GM20000 (cell line): ENCODE measurements at places on chromosomes 2 and 18.

GRCh38 chr2:187115627-187116026, 266.7 kb upstream of the ZSWIM2 start:
- DNase-seq, result no peak

GRCh38 chr18:58195278-58195765, 151.3 kb downstream of the NEDD4L start:
- peak; percentile 51 for DNase-seq

- no peak for DNase-seq
Measured at GRCh38 chr18:29749704-29750103, 1292.8 kb downstream of the DSC3 start.

DNA sequence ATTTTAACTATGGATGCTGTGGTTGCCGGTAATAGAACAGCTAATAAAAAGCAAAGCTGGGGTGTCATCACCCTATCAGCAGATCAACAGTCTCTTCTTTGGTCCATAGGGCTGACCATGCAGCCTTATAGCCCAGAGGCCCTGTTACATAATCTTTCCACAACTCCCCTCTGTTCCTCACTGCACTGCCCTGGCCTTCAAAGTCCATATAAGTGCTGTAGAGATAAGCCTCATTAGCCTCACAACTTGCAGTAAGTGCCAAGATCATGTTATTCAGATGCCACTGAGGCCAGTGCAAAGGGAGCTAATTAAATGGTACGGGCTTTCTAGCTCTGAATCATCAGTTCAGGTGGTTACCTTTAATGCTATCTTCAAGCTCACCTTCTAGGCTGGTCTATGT, 89.7 kb upstream of the CXCR4 start:
- no peak for DNase-seq

- no peak for DNase-seq
Measured at GRCh38 chr2:240135706-240136012, 446 bp downstream of the COPS9 start.

DNA sequence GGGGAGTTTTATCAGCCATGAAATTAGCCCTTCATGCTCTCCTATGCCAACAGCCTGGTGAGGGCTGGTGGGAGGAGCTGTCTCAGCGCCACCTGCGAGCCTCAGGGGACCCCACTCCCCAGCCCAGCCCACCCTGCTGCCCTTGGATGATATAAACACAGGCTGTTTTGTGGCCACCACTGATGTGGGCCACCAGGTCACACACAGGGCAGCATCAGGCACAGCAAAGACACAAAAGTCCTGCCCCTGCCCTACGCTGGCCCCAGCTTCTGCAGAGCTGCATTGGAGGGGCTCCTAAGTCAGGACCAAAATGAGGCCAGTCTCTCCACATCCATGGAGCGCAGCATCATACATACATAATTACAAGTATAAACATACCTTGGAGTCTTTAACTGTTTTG, 110.6 kb upstream of the TEX51 start:
- no peak for DNase-seq

DNA sequence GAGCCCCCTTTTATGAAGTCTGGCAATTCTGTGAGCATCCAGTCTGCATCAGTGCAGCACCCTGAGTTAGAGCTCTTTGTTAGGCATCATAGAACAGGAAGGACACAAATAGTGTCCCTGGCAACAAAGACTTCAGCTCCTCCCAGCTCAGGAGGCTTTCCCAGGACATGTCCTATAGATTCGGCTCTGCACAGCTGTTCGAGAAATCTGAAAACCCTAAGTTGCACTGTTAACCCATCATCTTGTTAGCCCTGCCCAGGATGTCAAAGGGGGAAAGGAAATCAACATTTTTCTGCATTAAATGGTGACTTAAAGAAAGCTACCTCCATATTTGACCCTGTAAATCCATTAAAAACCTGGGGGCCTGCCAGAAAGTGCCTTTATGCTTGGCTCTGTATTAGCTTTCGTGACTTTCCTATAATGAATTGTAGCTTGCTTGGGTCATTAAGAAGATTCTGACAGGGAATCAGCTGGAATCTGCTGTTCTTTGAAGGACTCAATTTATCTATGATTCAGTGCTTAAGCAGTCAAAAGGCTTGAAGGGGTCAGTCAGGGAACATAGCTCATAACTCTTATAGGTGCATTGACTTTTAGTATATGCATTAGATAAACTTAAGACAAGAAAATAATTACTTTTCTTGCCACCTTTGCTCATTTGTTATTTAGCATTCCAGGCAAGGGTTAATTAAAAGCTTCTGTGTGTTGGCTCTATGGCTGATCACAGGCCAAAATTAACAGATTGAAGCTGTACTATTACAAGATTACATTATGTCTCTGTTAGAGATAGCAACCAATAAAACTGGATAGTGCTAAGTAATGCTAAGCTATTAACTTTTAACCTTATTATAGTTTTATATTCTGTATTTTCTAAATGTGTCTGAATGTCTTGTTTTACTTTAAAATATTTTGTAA, 20.6 kb downstream of the ERMN start:
- DNase-seq, result no peak

DNA sequence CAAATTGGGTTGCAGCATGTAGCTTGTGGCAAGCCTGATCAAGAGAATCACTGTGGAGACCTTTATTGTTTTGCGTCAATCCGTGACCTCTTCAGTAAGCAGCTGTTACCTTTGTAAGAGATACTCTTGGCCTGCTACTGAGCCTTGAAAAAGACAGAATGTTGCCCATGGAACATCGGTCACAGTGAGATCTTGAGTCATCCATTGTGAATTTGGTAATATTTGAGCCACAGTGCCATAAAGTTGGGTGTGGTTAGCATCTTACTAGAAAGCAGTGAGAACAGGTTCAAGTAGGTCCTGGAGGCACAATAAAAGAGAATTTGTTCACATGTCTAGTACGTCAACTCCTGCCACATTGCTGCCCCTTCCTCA, 12.7 kb upstream of the EFR3B start:
- DNase-seq, result no peak

- DNase-seq, result no peak
Measured at GRCh38 chr2:200705305-200706041, 106.2 kb upstream of the BZW1 start.

DNA sequence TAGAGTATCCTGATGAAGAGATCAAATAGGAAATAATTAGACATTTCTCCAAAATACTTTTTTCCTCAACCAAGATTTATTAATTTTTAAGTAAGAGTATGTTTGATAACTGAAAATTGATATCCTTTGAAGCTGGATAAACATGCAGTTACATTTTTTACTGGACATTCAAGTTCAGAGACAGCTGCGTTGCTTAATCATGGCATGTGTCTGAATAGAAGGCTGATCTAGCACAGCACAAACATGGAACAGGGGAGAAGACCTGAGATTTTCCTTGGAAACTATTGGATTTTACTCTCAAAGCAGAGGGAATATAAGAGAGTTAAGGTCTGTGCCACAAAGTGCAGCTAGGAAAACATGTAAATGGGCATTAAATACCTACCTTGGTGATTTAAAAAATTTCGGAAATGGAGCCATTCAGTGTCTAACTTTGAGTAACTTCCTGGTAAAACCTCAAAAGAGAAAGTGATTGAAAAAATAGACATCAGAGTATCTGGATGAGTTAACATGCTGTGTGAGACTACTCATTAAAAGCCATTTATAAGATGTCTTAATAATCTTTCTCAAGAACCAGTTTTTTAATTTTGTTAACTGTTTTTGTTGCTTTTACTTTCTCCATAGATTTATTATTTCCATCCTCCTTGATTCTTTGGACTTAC, 31.8 kb downstream of the CRIM1 start:
- DNase-seq, result no peak

DNA sequence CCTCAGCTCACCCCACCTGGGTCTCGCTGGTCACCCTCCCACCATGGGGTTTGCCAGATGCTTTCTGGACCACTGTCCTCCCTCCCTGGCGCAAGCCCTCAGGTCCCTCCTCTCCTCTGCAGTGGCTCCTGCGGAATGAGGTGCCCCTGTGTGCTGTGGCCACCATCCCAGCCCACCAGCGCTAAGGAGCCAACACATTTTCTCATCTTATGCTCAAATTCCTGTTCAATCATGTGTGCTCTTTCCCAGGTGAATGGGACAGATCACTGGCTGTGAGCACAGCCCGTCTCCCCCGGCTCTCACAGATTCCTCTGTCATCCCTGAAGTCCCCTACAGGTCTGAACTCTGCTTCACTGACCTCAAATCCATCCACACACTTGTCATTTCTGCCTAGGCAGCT, 15.2 kb upstream of the CCDC74B start:
- no peak for DNase-seq

DNA sequence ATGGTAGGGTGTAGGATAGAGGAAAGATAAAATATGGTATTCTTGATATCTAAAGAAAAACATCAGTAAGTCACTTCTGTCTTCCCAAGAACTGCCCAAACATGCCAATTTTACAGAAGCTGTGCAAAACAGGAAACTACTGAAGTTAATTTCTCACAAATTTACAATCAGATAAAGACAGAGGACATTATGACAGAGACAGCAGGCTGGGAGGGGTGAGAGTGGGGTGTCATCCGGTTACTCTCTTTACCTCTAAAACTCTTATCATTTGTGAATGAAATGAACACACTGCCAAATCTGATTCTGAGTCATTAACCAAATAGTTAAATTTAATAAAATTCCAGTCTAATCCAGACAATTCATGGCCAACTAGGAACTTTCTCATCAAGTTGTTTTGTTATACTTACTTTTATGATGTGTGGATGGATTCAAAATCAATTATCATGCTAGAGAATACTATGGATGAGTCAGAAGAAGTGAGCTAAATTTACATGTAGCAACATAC, 323.2 kb upstream of the MEX3C start:
- no peak for DNase-seq
